GM23338 (cell line): ENCODE measurements at places on chromosomes 6 and 20.

DNA sequence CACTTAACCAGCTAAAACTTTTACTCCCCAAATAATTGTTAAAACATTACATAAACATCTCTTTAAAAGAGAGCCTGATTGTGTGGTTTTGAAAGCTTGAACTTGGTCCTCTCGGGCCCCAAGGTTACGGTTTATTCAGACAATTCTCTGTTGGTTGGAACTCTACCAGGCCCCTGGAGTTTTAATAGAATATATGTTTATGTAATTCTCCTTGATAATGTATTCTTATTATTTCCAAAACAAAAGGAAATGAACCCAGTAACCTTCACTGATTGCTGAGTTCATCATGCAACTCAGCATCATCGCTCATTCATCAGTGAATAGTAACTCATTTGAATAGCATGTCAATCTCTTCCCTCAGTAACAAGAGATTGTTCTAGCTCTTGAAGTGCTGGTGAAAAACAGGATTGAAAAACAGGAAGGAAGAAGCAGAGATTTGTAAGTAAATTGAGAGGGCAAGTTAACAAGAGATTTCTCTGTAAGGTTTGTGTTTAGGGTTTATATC lies 464.5 kb upstream of the MARCKS start:
- no peak for DNase-seq

DNA sequence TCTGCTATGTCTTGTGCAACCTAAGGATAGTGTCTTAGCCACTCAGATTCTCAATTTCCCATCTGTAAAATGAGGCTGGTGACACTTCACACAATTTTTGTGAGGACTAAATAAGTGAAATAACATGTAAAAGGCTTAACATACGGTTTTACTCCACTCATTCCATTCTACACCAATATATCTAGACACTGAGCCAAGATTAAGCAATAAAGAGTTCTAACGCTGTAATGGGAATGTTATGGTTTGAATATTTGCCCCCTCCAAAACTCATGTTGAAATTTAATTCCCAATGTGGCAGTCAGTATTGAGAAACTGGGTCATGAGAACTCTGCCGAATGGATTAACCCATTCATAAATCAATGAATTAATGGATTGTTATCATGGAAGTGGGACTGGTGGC lies 301.0 kb downstream of the HACE1 start:
- DNase-seq, result no peak

- no peak for DNase-seq
These were observed 49.8 kb downstream of the BCKDHB start for GRCh38 chr6:80156221-80156620.

DNA sequence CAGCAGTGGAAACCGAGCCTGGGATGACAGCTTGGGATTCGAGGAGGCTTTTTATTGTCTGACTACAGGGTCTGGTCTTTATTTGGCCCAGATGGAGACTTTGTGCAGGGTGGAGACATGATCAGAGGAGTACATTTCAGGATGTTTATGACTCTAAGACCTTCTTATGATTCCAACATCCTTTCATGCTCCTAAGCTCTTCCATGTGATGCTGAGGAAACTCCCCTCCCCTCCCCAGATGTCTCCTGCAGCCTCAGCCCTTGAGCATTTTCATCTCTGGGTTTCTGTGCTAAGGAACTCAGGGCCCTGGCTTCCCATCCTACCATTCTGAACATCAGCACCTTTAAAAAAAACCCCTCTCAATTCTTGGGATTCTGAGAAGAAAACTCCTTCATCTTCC lies 186.6 kb downstream of the SOX4 start:
- DNase-seq, result no peak

DNA sequence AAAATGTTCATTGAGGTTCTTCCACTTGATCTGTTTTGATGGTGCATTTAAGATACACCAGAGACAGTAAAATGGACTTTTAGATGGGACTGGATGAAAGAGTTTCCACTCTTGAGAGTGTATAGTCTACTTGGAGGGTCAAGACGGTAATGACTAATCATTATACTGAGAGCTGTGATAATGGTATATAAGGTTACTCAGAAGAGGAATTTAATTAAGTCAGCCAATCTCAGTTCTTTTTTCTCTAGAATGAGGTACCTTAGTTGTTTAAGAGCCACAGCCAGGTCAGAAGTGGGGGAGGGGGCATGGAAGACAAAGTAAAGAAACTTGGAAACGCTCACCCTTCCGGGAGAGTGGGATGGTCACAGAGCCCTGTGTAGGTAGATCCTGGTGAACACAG lies 123.9 kb downstream of the MAP3K4 start:
- DNase-seq, result no peak

GRCh38 chr6:170199716-170200115 lies 91.2 kb downstream of the DLL1 start:
- no peak for DNase-seq

GRCh38 chr20:50036703-50037102 lies 53.9 kb downstream of the SNAI1 start:
- no peak for DNase-seq

DNA sequence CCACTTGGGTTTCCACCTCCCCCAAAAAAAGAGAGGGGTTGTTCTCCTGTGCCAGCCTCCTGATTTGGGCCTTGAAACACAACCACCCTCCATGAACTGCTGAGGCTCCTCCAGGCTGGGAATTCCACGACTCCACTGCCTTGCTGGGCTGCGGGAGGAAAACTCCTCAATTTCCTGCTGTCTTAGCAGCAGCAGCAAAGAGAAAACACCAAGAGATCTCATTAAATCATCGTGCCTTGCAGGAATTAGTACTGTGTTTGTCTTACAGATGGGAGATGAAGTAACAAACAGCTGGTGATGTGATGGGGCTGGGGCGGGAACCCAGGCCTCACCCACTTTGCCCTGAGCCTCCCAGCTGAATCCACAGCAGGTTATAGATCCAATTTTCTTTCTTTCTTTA lies 29.0 kb downstream of the BPIFB1 start:
- no peak for DNase-seq

- no peak for DNase-seq
These were observed 267.1 kb upstream of the JAG1 start for GRCh38 chr20:10940941-10941340.

DNA sequence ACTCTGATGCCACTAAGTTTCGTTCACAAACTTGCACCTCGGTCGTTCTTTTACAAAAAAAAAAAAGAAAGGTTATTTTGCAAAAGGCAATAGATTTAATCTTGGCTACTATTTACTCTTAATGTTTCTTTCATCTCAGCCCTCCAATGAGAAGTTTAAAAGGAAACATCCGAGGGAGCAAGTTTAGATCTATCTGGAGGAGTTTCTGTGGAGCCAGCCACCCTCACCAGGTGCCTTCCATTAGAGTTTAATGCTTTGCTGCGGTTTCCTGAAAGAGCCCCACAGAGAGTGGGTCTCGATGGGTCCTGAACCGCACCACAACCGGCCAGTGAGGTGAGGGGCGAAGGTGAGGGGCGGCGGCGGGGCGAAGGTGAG lies 632 bp downstream of the PRKN start:
- no peak for DNase-seq

DNA sequence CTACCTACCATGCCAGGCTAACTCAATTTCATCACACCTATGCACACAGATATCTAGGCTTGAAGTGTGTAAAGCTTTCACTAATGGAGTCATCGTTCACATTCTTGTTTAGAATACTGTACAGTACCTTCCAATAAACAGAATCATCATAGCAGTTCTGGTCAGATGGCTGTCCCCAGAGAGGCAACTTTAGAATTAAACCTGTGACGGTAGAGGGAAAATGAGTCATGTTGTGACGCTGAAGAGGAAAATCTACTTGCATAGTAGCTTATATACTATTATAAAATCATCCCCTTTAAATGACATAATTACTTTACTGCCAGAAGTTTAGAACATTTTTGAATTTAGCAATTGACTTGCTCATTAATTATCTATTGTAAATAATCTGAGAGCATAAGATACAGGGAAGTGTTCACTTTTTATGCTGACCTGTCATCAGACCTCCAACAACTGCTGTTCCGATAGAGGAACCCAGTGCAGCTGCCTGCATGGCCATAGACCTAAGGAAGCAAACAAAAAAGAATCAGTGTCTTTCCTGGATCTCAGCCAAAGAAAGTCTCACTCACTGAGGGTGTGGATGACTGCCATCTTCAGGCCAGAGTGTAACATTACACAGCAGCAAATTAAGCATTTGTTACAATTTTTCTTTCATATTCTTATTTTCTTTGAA lies 29.8 kb downstream of the RHAG start:
- peak; percentile 78 for DNase-seq

DNA sequence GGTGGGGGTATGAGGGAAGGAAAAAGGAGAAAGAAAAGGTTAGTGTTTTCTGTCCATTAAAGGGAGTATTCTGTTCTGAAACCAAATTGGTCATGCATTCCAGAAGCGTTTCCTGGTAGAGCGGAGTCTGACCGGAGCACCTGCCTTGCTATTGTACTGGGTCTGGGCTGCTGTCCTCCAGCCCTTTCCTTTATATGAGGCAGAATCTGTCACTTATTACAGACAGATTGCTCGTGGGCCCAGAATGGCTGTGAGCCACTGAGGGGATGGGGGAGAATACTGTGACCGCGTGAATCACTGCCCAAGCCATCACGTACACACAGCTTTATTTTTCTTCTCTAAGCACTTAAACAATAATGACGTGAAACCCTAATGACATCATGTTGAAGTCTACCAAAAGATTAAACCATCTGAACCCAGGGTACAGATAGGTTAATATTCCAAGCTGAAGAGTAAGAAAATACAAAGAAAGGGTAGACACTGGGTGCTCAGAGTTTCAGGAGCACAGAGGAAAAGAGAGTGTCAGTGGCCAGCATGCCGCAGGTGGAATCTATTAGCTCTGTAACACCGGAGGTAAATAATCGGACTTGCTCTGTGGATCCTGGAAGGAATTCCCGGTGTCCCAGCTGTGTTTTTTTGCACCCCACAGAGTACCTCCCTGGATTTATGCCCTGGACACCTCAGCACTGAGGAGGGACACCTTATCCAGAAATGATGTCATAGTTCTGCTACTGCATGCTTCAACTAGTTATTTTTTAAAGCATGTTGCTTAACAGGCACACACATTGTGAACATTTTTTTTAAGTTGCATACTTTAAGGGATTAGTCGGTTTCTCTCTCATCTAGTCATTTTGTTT lies 573.3 kb downstream of the PKHD1 start:
- DNase-seq, result no peak

GRCh38 chr20:11140359-11140758 lies 466.6 kb upstream of the JAG1 start:
- DNase-seq, result no peak

DNA sequence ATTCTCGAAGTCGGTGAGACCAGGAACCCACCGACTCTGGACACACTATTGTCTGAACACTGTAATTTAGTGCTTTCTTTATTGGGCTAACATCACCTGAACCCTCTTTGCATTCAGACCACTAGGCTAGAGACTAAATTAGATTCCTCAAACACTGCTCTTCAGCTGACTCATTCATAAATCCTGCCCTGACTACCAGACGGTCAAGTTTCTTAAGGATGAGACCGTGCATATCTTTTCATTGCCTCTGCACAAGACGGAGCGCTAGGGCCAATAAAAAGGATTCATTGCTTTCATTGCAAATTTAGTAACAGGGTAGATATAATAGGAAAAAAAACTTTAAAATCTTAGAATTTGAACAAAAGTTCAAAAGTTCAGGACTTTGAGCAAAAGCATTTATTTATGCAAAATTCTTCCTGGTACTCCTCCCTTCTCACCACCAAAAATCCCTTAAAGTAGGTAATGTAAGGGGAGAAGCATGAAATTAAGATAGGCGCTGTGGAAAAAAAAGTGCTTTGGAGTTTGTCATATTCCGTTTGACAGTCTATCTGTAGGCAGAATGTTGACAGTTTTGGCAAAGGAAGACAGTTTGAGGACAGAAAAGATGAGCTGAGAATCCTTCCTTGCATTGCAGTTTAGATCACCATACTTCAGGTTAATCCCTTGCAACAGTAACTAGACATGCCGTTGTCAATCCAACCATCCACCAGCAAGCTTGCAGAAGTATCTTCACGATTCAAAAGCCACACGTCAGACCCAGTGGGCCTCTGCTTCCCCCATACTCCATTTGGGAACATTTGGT lies 328.6 kb upstream of the JARID2 start:
- DNase-seq, result no peak

GRCh38 chr20:35849706-35850105 lies 77.9 kb downstream of the PHF20 start:
- DNase-seq, result no peak

GRCh38 chr6:18263418-18264218 lies 712 bp downstream of the DEK start:
- peak; percentile 35 for DNase-seq

DNA sequence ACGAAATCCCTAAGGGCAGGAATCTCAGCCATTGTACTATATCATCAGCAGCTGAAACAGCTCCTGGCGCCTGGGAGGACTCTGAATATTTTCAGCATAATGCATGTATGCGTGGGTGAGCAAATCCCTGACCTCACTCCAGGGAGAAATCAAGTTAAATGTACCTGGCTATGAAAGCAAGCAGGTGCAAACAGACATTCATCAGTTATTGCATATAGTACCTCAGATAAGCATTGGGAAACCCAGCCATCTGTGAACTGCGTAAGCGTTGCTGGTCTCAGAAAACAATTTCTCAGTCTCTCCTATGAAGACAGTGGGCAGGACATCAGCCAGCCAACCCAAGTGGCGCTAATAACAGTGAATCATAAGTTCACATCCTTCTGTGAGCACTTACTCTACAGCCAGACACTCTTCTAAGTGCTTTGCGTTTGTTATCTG lies 622.6 kb downstream of the EPM2A start:
- no peak for DNase-seq

GRCh38 chr20:43731469-43731868 lies 4.7 kb upstream of the GTSF1L start:
- no peak for DNase-seq

GRCh38 chr6:37321101-37321500 lies 32.7 kb upstream of the RNF8 start:
- DNase-seq, result no peak

DNA sequence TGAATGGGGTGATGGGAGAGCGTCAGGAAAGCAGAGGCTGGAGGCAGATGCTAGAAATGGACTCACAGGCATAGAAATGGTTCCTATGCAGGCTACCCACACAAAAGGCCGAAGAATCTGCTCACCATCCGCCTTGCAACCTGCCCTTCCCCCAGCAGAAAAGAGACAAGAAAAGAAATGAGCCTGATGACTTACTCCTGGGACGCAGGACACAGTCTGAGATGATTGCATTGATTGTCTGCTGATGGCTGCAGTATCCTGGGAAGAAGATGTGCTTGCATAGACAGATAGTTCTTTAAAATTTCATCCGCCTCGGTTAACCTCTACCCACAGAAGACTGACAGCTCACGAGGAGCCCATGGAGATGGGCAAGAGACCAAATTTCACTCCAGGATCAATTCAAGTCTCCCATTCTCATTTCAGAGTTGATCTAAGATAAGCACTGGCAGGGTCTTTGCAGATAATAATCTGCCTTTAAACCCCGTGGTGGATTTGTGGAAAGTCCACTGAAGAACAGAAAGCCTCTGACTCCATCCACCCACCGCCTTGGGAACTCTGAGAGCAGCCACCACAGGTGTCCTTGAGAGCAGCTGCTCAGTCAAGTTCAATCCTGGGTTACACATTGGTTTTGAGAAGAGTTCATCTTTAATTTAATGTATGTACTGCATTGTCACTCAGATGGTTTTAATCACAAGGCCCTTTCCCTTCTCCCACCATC lies 7.2 kb downstream of the AGPAT4 start:
- no peak for DNase-seq
